ENCODE measurements at places on chromosomes 2 and 18.
A peak's percentile ranks its signal among the peaks of the same experiment; 100 is the strongest.

DNA sequence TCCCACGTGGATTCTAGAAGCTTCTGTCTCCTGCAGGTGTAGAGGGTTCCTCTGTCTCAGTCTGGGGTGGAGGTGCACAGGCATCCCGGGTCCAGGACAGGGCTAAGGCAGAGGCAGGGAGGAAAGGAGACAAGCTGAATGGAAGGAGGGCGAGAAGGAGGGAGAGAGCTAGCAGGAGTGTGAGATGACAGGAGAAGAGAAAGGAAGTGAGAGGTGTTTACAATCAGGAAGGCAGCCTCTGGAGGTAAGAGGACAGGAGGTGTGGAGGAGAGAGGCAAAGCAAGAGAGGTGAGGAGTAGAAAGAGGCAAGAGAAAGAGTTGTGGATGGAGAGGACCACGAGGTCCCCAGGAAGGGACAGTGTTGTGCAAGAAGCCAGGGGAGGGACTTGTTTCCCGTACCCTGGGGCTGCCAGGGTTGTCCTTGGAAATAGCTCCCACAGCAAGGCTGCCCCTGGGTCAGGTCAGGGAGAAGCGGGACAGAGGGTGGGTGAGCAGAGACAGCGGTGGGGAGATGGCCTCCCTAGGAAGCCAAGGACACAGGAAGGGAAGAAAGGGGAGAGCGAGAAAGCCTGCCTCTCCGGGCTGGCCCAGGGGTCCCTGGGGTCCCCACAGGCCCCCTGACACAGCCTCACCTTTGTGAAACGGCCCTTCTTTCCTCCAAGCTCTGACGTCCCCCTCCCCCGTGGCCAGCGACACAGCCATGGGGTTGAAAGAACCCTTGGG lies 136.9 kb downstream of the CYP26B1 start:
- no peak for DNase-seq

DNA sequence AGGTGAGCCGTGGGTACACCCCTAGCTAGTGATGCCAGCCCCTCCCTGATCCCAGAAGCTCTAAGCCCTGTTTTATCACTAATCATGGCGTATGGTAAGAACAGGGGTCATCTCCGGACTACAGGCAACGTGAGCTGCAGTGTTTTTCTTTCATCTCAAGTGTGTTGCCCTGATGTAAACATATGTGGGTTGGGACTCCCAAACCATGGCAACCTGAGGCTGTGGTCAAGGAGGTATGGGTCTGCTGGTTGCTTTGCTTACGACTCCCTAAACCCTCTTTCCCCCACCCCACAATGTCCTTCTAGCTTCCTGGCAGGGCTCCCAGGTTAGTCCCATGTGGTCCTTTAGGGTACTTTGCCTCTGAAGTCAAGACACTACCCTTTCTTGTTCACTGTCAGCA lies 53.6 kb upstream of the AFF3 start:
- DNase-seq: no peak

DNA sequence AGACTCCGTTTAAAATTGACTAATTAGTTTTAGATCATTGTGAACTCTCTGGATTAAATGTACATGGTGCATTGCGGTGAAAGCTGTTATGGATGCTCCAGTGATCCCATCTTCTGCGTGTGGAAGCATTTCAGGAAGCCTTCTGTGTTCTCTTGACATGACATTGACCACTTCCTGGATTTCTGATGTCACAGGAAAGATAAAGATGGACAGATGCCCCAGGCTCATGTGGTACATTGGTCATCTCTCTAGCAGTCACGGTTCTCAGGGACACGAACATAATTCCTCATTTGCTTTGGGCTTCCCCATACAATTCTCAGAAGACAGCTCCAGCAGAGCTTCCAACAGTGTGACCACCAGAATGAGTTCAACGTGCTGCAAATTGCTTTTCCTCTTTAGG lies 26.9 kb downstream of the AGAP1 start:
- no peak for DNase-seq

DNA sequence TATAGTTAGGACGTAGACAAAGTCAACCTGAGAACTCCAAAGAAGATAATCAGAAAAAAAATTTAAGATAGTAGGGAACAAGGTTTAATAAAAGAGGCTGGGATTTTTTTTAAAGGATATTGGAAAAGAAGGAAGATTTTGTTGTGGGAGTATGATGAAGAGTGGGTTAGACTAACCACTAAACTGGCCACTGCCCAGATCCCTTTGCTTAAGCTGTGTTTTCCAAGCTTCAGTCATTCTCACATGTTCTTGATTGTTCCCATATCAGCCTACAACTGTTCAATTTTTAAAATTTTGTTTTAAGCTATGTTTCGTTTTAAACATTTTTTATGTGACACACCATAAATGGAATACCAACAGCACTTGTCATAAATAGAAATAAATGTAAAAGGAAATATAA lies 284.5 kb upstream of the MMADHC start:
- DNase-seq: no peak

- DNase-seq: no peak
Measured at GRCh38 chr2:195320413-195320973, 336.5 kb upstream of the SLC39A10 start.

GRCh38 chr2:74004212-74005182 lies 19.8 kb downstream of the TET3 start:
- no peak for DNase-seq

- DNase-seq: no peak
Measured at GRCh38 chr2:101337877-101338276, 29.4 kb upstream of the RNF149 start.

- DNase-seq: no peak
Measured at GRCh38 chr18:24063121-24063731, 48.7 kb downstream of the TTC39C start.

DNA sequence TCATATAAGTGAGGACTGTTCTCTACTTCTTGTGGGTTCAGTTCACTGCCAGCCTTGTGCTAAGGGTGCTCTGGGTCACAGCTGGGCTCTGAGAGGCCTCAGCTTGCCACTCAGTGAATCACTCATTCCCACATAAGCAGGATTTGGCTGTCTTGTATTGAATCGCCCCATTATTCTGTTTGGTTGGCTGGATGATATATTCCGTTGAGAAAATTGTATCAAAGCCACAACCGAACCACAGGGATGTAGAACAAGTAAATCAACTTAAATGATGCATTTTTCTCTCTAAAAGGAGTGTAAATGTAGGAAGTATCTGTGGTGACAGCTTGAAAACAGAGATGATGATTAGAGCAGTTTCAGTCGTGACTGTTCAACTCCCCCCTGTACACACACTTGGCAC lies 39.6 kb downstream of the TTC39C start:
- DNase-seq: no peak

- peak; percentile 53 for DNase-seq
Measured at GRCh38 chr2:230230087-230230486, 4.6 kb downstream of the SP140 start.

DNA sequence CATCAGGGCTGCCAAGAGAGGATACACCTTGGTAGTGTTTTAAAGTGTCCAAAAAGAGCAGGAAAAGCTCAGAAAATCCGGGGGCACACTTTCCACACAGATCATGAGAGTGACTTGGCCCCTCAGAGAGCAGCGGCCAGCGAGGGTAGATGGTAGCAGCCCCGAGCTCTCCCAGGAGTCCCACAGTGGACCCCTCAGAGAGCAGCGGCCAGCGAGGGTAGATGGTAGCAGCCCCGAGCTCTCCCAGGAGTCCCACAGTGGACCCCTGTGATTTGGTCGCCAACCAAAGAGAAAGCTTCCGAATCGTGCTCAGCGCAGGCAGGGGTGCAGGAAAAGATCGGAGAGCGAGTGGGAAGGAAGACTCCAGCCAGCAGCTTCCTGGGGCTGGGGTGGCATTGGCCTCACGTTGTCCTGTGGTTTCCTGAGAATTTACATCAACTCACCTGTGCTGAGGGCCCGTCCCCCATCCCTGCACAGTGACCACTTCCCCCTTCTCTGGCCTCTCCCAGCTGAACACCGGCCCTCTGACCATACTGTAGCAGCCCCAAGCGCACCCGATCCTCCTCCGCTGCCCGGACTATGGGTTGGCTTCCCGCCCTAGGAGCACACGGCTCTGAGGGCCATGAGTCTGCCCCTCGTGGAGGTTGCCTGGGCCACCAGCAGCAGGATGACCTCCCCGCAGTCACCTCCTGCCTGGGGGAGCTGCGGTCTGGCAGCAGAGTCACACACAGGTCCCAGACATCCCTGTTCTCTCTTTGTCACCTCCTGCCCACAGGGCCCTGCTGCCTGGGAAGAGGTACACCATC lies 33.7 kb downstream of the MTERF4 start:
- DNase-seq: no peak

GRCh38 chr2:106184857-106185256 lies 9.2 kb downstream of the UXS1 start:
- no peak for DNase-seq

DNA sequence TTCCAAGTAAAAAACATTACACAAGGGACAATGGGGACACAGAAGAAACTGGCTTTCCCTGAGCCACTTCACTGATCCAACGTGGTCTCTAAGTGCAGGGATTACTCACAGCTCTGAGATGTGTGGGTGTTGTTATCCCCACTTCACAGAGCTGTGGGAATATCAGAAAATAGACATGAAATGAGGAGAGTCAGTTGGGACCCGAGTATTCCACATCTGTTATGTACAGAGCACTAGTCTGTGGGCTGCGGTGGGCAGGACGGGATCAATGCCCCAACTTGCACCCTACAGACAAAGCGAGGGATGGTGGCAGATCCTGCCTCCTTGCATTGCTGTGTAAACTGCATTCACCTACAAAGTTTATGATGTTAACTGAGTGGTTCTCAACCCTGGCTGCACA lies 11.7 kb downstream of the LAMA1 start:
- DNase-seq: no peak

- DNase-seq: no peak
Measured at GRCh38 chr2:5953525-5953924, 261.3 kb downstream of the SOX11 start.

GRCh38 chr2:42859006-42859552 lies 66.7 kb upstream of the HAAO start:
- DNase-seq: peak; percentile 81

- DNase-seq: no peak
Measured at GRCh38 chr2:136136931-136137330, 19.0 kb upstream of the CXCR4 start.

GRCh38 chr2:225022188-225022587 lies 20.1 kb downstream of the DOCK10 start:
- no peak for DNase-seq

- no peak for DNase-seq
Measured at GRCh38 chr2:158912112-158912511, 56.3 kb upstream of the TANC1 start.

DNA sequence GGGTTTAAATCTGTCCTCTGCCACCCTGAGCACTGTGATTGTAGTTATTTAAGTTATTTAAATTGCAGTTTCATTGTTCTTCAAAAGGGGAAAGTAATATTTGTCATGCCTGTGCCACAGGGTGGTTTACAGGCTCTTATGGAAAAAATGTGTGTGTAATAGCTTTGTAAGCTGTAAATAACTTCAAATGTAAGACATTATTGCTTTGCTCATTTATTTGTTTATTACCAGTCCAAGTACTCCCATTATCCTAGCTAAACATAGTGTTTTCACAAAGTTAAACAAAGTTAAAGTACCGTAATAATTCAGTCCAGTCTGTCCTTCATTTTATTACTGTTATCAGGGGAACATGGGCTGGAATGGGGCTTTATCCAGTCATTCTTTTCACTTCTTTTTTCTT lies 43.4 kb upstream of the IGFBP2 start:
- no peak for DNase-seq

GRCh38 chr18:10688766-10689165 lies 162.9 kb downstream of the NAPG start:
- no peak for DNase-seq

GRCh38 chr2:137168552-137168951 lies 403.2 kb downstream of the THSD7B start:
- DNase-seq: no peak

DNA sequence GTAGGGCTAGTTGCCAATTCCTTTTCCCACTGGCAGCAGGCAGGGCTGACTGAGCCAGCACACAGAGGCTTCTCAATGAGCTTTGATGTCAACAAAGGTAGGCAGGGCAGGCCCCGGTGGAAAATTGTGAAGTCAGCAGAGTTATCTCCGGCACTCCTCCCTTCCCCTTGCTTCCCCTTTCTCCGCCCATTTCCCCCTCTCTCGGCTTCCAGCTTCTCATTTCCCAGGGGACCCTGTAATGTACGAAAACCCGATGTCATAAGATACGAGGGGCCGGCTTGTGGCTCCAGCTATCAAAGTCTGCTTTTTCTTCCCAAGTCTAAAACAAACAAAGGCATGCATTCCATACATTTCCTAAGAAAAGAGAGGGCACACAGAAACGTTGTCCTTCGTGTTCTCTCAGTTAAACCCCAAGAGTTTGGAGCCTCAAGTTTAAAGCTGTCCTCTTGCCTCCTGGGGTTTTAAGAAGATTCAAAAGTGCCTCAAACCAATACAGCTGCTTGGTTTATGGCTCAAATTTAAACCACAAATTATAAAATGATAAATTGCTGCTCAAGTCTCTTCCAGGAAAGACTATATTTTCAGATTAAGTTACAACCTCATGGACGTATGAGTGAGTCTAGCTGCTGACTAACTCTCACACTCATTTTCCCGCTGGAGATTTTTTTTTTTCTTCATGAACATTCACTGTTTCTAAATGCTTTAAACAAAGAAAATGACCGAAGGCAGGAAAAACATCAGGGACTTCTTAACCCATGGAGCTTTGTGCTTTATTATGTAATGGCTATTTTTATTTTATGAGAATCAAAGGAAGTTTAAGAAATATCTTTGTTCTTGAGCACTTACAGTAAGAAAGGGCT lies 27.2 kb upstream of the EML4 start:
- DNase-seq: peak; percentile 72

DNA sequence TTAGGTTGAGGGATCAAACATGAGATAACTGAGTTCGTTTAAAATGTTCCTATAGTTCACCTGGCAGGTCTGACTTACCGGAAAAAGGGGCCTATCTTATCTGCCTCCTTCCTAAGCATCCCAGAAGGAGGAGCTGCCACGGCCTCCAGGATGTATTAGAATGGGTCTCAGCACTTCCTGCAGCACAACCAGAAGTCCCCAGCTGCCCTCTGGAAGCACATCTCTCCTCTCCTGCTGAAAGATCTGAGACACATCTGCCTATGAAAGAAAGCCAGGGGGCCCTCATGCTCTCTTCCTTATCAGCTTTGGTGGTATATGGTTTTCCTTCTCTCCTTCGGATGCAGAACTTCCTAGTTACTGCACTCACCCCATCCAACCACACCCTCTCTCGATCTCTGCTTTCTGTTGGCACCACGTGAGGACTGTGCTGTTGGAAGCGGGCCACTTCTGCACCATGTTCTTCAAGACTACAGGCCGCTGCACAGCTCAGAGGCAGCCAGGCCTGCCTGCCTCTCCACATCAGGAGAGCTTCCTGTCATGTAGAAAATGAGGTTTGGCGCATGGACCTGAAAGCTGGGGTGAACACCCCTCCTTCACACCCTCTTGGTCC lies 6.5 kb downstream of the IGFBP5 start:
- DNase-seq: peak; percentile 24

All from GM23338 (cell line).